ENCODE measurements at places on chromosomes 5 and 9. TPM values are rescaled to one million over a fixed set of nuclear protein-coding genes. Genes with fewer than 3 reads are reported as not detected.

SH3GL2 gene
- total RNA-seq = 4.5 TPM

PTGDS gene
- total RNA-seq = 3.3 TPM

TAF11L5 gene
- total RNA-seq = not detected

DNA sequence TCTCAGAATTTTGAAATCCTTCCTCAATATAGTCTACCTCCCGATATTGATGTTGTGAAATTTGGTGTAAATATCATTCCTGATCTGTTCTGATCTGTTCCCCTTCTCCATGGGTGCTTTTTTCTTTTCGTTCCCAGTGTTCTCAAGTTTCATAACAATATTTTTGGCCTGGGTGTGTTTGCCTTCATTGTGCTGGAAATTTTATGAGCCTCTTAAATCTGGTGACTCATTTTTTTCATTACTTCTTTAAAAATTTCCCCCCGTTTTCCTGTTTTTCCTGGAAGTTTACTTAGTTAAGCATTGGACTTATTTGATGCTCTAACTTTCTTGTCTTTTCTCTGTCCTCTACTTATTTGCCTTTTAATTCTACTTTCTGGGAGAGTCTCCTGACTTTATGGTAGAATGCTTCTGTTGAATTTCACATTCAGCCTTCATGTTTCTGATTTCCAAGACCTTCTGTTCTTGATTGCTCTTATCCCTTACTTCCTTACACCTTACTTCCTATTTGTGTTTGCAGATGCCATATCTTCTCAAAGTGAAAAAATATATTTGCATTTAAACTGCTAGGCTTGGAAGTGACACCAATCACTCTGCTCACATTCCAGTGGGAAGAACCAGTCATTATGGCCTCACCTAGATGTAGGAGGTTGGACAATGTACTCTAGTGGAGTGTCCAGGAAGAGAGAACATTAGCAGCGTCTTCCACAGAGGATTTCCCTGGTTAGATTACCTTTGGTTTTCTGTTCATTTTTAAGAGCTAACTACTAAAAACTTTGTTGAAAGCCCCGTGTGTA, 441.9 kb downstream of the ARHGEF28 start:
- no peak for DNase-seq

- DNase-seq = no peak
Measured at GRCh38 chr5:54571462-54571861, 53.9 kb downstream of the SNX18 start.

- DNase-seq = no peak
Measured at GRCh38 chr5:14097998-14098471, 45.1 kb upstream of the TRIO start.

GRCh38 chr5:137136991-137137632, 362.0 kb downstream of the SPOCK1 start:
- DNase-seq = no peak

- no peak for DNase-seq
Measured at GRCh38 chr5:156258934-156259333, 68.0 kb upstream of the SGCD start.

All from urinary bladder (tissue), 4 donors.